ENCODE measurements at places on chromosomes 12 and 14. TPM values are rescaled to one million over a fixed set of nuclear protein-coding genes. Genes with fewer than 3 reads are reported as not detected.

CATSPERB gene
- total RNA-seq: 2.0 TPM

DNA sequence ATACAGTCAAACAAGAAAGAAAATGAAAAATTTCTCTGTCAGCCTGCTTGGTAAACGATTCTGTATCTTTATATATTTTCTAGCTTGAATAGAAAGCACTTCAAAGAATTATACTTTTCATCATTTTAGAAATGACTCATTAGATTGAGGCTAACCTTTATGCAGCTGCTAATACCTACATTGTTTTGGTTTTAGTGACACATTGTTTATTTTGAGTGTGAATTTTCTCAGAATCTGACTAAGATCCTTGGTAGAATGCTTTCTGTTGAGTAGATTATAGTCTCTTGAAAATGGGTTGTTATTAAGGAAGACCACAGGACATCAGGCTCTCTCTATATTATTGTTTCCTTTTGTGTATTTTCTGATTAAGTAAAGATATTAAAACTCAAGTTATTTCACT lies at the start of gene PMCH:
TSS of gene PMCH (minus strand) at position 45 of the 400 bp plus-strand sequence. CDS start 63 bp downstream, outside the sequence.
- no peak for DNase-seq

- no peak for DNase-seq
Measured at GRCh38 chr12:78853231-78853630, 11.3 kb upstream of the SYT1 start.

- DNase-seq: no peak
Measured at GRCh38 chr12:32535288-32535999, 136.1 kb downstream of the FGD4 start.

- DNase-seq: no peak
Measured at GRCh38 chr12:3593906-3594483, 103.0 kb downstream of the PRMT8 start.

DNA sequence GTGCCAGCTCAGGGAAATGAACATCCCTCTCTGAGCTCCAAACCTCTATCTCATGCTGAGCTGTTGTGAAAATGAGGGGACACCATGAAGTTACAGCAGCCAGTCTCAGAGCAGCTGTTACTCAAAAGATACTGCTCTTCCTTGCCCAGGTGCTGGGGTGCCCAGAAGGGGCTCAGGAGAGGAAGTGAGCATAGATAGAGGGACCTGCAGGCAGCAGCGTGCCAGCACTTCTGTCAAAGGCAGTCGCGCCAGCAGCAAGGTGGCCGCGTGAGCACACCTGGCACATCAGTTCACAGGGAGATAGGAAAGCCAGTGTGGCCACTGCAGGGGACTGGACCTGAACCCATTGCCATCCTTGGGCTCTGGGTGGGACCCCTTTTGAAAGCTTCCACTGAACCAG lies 27.8 kb downstream of the C14orf132 start:
- DNase-seq: peak; percentile 45

MYO1H gene
- total RNA-seq: 0.10 TPM

ANKRD33 gene
- total RNA-seq: not detected

RNF212B gene
- not detected for total RNA-seq

GRCh38 chr12:4118017-4118510 lies 155.5 kb upstream of the CCND2 start:
- peak; percentile 8 for DNase-seq

SSPN gene
- 21.1 TPM for total RNA-seq

GRCh38 chr14:96085369-96085768 lies 46.2 kb downstream of the C14orf132 start:
- DNase-seq: peak; percentile 47

DNA sequence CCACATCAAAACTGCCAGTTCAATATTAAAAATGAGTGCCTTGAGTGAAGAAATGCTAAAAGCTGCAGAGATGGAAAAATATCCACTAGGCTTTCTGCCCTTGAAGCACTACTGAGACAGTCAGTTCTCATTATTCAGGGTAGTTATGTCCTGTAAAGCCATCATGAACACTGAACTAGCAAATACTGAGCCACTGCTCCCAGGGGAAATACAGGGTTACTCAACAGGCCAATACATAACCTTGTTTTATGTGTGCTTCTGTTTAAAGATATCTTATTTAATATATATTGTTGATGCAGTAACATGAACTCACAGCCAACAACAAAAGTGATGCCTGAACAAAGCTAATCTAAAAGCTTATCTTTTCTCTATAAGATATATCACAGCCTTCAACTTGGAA lies 3.3 kb downstream of the RAD52 start:
- no peak for DNase-seq

DNA sequence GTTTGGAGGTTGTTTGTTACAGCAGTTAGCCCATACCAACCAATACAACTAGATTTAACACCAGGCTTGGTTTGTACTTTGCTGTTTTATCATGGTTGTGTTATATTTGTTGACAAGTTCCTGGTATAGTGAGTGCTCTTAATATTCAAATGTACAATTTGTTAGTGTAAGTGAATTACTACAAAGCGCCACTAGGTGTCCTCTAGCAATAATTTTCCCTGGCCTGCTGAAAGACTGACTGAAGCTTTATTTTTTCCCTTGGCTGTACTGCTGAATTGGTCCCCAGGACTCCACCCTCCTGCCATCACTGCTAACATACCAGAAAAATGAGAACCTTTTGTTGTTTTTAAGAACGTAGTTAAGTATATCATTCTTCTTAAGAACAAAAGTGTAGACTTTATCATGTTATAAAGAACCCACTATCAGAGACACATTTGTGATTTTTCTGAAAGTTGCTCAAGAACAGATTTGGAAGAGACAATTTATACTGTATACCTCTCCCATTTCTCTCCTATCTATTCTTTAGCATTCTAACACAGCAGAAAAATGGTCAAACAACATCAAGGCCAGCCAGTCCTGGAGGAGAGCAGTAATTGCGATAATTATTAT lies 75.3 kb upstream of the FAR2 start:
- no peak for DNase-seq

GRCh38 chr14:79332504-79333197 lies 878.7 kb downstream of the DIO2 start:
- DNase-seq: no peak

Measured in mesenteric fat pad (tissue), 1 donor.